ENCODE measurements at places on chromosomes 16 and 17.

DNA sequence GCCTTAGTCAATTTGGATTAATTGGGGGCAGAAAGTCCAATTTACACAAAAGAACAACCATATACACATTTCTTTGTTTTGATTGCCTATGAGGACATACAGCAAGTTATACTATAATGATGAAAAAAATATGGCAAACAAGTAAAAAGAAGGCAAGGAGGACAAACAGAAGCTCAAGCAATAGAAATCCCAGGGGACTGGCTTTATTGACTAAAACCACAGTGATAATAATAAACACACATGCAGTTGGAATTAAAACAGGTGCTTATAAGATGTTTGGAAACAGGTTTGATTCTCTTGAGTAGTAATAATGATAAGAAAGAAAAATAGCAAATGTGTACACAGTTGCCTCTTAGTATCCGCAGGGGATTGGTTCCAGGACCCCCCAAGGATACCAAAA lies 176.4 kb downstream of the SHISA9 start:
- DNase-seq: no peak

DNA sequence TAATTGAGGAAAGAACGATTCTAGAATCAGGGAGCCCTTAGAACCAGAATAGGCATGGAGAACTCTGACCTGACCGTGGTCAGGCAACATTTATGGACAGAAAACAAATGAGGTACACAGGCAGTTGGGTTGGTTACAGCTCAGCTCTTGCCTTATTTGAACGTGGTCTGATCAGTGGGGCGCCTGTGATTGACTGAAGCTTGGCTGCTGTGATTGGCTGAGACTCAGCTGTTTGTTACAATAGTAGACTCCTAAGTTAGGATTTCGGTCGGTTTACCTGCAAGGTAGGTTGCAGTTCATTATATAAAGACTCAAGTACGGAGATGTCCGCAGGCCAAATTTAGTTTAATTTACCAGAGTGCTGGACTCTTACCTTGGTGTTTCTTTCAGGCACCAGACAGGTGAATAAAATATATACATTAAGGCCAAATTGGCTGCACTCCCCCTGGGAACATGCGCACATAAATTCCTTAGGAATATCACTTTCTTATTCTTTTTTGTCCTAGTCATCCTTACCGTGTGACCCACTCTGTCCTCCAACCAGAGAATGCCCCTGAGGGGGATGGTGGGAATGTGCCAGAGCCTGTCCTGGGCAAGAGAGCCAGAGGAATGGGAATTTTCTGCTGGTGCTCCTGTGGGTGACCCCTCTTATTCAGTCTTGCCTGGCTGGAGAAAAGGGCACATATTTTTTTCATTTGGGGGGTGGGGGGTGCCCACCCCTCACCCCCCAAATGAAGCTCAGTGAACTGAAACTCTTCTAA lies 7.5 kb upstream of the CSNK2A2 start:
- DNase-seq: no peak

DNA sequence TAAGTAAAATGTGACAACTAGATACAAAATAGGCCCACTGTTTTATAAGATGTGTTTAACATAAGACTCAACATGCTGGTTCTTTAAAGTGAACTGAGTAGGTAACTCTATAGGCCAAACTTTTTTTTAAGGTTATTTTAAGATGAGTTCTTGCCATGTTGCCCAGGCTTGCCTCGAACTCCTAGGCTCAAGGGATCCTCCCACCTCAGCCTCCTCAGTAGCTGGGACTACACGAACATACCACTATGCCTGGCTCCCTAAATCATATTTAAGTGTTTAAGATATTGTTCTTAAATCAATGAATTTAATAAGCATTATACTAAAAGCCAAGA lies 69.9 kb downstream of the USP32 start:
- DNase-seq: no peak

DNA sequence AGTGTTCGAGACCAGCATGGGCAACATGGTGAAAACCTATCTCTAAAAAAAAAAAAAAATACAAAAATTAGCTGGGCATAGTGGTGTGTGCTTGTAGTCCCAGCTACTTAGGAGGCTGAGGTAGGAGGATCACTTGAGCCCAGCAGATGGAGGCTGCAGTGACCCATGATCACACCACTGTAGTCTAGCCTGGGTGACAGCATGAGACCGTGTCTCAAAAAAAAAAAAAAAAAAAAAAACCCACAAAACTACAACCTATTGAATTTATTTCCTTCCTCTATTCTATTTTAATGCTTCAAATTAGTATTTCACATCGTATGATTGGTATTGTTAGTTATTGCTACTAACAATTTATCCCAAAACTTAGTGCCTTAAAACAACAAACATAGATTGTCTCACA lies 9.4 kb upstream of the NUFIP2 start:
- DNase-seq: no peak

GRCh38 chr17:56883616-56884015 lies 30.2 kb downstream of the TRIM25 start:
- DNase-seq: no peak

DNA sequence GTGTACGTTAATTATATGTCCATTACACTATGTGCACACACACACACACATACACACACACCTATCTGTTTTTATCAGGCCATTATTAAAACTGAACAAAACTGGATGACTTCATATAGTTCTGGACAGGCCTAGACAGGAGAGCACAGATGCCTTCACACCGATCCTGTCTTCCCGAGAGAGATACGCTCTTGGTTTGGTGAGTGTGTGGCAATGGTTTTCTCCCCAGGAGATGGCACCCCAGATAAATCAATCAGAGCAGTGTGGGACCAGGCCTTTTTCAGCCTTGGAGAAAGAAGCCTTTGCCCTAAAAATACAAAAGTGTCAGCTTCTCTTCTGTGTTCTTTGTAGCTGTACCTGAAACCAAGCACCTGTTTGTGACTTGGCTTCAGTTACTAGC lies 83.7 kb downstream of the CPPED1 start:
- no peak for DNase-seq

DNA sequence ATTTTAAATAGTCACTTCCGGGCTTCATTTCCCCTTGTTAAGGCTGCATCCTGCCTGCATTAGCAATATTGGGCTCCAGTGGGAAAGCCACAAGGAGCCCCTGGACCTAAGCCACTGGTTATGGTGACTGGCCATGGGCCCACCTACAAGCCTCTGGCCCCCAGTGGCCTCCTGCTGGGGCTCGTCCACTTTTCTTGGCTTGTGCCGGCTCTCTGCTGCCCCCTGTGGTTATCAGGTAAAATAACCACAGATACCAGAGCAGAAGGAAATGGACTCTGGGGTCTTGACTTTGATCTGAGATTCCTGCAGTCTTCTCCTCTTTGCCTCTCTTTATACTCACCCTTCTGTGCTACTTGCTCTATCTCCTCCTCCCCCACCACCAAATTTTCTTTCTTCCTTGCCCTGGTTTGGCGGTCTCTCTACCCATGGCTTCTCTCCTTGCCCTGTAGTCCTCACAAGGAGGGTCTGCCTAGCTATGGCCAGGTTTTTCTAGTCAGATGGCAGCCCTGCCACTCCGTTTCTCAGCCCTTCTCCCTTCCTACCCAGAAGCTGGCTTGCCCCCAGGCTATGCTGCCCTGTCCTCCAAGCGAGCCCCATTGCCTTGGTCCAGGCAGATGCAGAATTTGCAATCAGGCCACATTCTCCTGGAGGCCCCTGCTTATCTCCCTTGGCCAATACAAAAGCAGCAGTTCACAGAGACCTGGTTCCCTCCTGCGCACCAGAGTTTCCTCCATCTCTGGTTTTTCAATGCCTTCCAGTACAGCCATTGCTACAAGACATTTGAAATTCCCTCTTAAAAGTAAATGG lies 82.9 kb upstream of the RCVRN start:
- DNase-seq: no peak

DNA sequence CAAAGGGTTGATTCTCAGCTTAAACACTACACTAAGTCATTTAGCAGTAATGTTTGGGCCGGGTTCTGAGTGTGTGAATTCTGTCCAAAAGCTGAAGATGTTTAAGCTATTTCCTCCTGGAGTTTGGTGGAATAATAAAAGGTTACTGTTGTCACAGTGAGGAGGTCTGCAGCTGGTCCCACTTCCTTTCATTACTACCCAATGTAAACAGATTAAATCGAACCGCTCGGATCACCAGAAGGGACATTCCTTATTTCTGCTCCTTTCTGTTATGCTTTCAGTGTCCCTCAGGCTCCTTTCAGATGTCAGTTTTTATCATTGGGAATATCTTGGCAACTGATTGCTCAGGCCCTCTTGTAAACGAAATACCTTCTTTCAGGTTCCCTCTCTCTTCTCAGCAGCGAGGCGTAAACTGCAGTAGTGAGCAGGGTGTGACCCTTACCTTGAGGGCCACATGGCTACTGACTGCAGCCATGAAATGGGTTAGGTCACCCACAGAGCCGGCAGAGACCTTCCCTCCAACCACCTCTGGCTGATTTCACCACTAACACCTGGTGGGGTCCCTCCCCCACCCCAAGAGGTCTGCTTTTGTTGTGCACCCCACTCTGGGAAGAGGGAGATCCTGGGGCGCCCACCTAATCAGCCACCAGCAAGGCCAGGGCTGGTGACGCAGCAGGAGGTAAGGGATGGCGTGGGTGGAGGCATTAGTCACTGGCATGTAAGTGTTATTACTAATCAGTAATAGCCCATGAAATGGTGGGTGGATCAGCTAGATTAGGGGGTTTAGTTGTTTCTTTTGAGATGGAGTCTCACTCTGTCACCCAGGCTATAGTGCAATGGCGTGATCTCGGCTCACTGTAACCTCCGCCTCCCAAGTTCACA lies 117.6 kb downstream of the VPS53 start:
- no peak for DNase-seq

GRCh38 chr16:50326264-50326663 lies 42.5 kb downstream of the BRD7 start:
- DNase-seq: no peak

- no peak for DNase-seq
Measured at GRCh38 chr16:14559809-14560241, 70.2 kb downstream of the PARN start.

GRCh38 chr17:4744999-4745969 lies 5.6 kb upstream of the CXCL16 start:
- no peak for DNase-seq

DNA sequence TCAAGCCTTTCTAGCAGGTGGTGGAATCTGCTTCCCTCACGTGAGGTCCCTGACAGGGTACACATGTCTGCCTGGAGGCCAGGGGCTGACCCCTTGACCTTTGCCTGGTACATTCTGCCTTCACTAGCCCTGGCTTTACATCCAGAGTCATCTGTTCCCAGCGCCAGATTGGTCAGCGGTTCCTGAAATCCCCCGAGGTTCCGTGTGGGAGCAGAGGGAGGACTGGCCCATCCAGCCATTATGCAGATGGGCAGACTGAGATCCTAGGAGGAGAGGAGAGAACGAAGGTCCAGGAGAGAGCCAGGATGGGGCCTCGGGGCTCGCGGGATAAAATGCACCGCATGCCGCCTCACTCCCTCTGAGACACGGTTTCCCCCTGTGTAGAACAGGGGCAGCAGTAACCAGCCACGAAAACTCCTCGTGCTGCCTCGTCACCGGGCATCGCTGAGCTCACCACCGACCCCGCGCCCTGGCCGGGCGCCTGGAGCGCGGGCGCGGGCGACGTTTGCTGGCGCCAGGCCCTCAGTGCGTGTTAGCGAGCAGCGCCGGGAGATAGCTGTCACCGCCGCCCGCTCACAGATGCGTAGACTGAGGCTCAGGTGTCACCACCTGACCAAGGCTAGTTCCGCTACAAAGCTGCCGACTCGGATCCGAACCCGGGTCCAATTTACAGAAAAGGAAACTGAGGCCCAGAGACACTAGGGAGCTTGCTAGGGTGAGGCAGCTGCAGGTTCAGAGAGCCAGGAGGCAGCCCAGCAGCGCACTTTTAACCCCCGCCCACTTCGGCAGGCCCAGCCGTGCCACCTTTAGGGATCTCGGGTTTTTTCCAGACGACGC lies 811 bp upstream of the MAP2K3 start:
- no peak for DNase-seq

Data from CD4-positive, alpha-beta memory T cell (primary cell).